T-cell (primary cell): ENCODE measurements at places on chromosomes 1 and 21. TPM values are rescaled to one million over a fixed set of nuclear protein-coding genes. Genes with fewer than 3 reads are reported as not detected.

DNA sequence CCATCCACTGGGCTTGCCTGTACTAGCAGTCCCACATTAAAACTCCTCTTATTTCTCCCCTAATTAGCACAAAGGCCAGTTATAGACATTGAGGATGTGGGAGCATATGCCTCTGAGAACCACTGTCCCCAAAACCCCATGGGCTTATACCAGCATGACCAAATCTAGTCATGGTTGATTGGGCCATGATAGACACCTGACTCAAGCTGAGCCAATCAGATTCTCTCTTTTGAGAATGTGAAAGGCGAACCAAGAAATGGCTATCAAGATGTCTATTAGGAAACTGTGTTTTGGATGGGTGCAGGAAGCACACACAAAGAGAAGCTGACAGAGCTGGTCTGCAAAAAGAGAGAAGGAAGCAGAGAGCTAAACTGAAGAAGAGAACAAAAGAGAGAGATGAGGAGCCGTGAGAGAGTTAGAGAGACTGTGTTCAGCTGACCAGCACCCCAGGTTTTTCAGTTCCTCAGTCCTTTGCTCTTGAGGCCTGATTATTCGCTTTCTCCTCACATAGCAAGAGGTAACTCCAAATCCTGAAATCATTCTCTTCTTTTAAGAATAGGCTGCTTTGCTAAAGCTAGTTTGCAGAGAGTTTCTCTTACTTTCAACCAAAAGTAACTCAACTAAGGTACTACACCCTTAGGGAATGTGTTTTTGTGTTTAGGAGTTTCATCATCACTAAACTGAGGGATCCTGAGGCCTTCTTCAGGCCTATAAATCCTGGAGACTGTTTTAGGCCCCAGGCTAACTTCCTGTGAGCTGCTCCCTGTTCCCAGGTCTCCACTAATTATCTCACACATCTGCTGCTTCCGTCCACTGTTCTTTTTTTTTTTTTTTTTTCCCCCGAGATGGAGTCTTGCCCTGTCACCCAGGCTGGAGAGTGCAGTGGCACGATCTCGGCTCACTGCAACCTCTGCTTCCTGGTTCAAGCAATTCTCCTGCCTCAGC is 7.9 kb upstream of the TIPRL start:
- no peaks in the 10 kb centered on the region for H3K4me1 ChIP-seq
- DNase-seq, result no peak
- H3K36me3 ChIP-seq, result no peaks in the 10 kb centered on the region
- no peak overlapping the region for H3K27ac ChIP-seq
- H3K4me3 ChIP-seq, result no peak overlapping the region
- H3K27me3 ChIP-seq, result peaks cover 3% of the 10 kb centered on the region

Gene TLCD4
- total RNA-seq, result 0.18 TPM

- no peak overlapping the region for H3K27ac ChIP-seq
- peaks cover 9% of the 10 kb centered on the region for H3K4me1 ChIP-seq
- H3K36me3 ChIP-seq, result no peaks in the 10 kb centered on the region
- no peak overlapping the region for H3K4me3 ChIP-seq
- H3K27me3 ChIP-seq, result no peaks in the 10 kb centered on the region
These were observed 23.3 kb upstream of the PADI6 start for GRCh38 chr1:17348593-17349234.

Gene CCDC18
- total RNA-seq, result 10.1 TPM

- no peaks in the 10 kb centered on the region for H3K4me1 ChIP-seq
- no peak for DNase-seq
- H3K4me3 ChIP-seq, result no peak overlapping the region
- peaks cover 93% of the 10 kb centered on the region for H3K36me3 ChIP-seq
- no peak overlapping the region for H3K27ac ChIP-seq
These were observed 6.9 kb upstream of the A3GALT2 start for GRCh38 chr1:33327587-33328325.

Gene DCST1
- total RNA-seq, result not detected
